Peyer's patch (tissue), 4 donors: ENCODE measurements at places on chromosomes 2 and 18.
A peak's percentile ranks its signal among the peaks of the same experiment; 100 is the strongest.

DNA sequence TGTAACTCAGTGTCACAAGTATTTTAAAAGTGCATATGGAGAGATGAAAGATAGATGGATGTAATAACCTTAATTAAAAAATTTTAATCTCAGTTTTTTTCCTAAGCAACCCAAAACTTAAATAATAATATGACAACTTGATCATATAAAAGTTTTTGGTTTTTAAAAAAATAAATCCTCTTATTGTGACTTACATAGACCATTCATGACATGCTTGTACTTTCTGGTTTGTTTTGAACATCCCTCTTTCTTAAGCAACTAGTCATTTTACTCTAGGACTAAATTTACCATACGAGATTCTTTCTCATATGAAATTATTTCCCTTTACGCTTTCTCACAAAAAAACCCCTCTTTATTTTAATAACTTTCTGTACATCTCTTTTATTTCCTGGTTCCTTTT is 6.5 kb upstream of the PLA2R1 start:
- DNase-seq: no peak

GRCh38 chr2:234111523-234111922 is 61.0 kb downstream of the SPP2 start:
- no peak for DNase-seq

DNA sequence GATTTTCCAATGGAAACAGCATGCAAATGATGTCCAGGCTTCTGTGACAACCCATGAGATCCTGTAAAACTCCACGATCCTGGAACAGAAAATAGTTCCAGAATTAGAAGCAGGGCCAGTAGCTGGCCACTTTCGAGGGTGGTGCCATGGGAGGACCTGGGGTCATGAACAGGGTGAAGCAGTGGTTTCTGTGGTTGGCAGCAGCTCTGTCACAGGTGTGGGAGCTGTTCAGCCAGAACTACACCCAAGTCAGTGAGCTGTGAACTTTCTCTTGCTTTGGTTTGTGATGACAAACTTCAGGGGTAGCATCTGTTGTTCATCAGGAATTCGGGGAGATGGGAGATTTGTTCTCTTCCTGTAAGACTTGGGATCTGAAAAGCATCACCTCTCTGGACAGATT is 314.4 kb upstream of the NT5C1B start:
- no peak for DNase-seq

GRCh38 chr2:98028931-98029717 is 33.4 kb upstream of the TMEM131 start:
- no peak for DNase-seq

DNA sequence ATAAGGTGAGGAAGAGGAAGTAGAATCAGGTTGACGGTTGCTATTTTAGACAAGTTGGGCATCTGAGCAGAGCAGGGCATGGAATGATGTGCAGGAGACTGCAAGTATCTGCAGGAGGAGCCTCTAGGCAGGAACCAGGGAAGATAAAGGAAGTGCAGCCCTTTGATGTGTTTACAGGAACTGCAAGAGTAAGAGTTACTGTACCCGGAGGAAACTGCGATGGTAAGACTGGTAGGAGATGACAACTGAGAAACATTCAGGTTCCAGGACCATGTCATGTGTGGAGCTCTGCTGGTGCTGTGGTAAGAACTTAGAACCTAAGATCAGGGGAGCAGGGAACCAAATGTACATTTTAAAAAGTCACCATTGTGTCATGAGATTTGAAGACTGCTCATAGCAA is 134.3 kb upstream of the STON1 start:
- DNase-seq: no peak

- no peak for DNase-seq
These were observed 231.5 kb upstream of the FBXO11 start for GRCh38 chr2:48137829-48138228.

- DNase-seq: no peak
These were observed 456.1 kb downstream of the LPIN1 start for GRCh38 chr2:12202313-12203075.

- DNase-seq: no peak
These were observed 838.7 kb downstream of the CCDC85A start for GRCh38 chr2:57022496-57022895.

DNA sequence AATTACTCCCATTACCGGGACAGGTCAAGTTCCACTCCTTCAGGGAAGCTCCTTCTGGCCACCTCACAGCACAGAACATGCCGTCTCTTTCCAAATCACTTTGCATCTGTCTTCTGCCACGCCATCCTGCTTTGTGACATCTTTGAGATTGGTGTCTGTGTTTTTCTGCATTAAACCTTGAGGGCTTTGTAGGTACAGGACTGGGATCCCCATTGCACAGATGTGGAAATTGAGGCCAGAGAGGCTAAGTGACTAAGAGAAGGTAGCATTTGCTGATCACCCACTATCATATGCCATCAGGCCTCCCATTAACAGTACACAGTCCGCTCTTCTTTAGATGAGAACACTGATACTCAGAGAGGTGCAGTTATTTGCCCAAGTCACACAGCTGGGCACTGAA is 9.5 kb upstream of the CYP27C1 start:
- no peak for DNase-seq

DNA sequence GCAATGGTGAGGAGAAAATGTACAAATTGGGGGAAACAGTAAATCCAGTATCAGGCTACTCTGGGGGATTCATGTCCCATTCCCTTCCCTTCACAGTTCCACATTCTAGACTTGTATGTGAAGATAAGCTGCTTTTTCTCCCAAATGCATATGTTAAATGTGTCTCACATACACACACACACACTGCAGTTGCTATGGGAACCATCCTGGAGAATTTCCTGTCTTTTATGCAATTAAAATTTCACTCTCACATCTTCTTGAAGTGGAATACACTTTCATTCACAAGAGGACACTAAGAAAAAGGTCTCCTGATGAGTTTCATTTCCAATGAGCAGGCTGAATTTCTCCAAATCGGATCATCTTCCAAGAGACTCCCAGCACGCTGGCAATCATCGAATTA is 366.0 kb downstream of the LRATD1 start:
- DNase-seq: no peak

- peak; percentile 39 for DNase-seq
These were observed 17.2 kb downstream of the SNORC start for GRCh38 chr2:232887171-232887850.

- DNase-seq: no peak
These were observed 2.6 kb upstream of the PTPN2 start for GRCh38 chr18:12886498-12887126.

DNA sequence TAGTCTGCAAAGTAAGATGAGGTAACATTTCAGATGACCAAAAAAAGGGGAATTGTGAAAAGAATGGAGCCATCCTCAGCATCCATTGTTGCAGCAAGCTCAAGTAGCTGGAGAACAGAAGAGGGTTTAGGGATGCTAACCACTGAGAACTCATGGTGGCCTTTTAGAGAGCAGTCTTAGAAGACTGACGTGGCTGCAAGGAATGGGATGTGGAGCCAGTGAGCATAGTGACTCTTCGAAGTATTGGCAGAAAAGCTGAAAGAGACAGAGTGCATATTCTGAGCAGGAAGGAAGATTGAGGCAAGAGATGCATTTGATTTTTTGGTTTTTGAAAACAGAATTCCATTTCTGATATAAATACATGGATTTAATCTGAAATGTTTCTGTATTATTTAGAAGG is 151.2 kb downstream of the UBE2E3 start:
- DNase-seq: no peak

GRCh38 chr2:174012347-174013314 is 47.5 kb upstream of the SP3 start:
- peak; percentile 68 for DNase-seq

- no peak for DNase-seq
These were observed 12.1 kb upstream of the ERCC3 start for GRCh38 chr2:127305990-127306585.
